ENCODE measurements at places on chromosomes 2 and 18. TPM values are rescaled to one million over a fixed set of nuclear protein-coding genes. Genes with fewer than 3 reads are reported as not detected.

MOCOS gene
- 6.9 TPM for total RNA-seq

TNFAIP6 gene
- total RNA-seq = 4.8 TPM

PKDCC gene
- 155 TPM for total RNA-seq

NXPH2 gene
- not detected for total RNA-seq

SPATA3 gene
- not detected for total RNA-seq

- no peaks in the 10 kb centered on the region for H3K27me3 ChIP-seq
- no peaks in the 10 kb centered on the region for H3K4me1 ChIP-seq
- no peak for DNase-seq
Measured at GRCh38 chr2:100367163-100367562, 44.9 kb upstream of the LONRF2 start.

DNA sequence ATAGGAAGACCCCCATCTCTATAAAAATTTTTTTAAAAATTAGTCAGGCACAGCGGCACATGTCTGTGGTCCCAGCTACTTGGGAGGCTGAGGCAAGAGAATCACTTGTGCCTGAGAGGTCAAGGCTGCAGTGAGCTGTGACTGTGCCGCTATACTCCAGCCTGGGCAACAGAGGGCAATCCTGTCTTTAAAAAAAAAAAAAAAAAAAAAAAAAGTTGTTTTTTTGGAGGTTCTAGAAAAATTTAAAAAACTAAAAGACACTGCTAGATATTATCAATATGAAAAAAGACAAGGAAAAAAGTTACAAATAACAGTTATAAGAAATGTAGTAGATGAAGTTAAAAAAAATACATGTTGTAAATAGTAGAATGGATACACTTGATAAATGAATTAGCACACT, 56.1 kb upstream of the C2orf15 start:
- H3K4me3 ChIP-seq = no peak overlapping the region
- no peak for DNase-seq
- no peak overlapping the region for H3K27ac ChIP-seq

- no peaks in the 10 kb centered on the region for H3K4me1 ChIP-seq
- H3K4me3 ChIP-seq = no peak overlapping the region
- no peaks in the 10 kb centered on the region for H3K36me3 ChIP-seq
- DNase-seq = no peak
Measured at GRCh38 chr2:52386433-52387030, 1354.6 kb upstream of the NRXN1 start.

- peaks cover 2% of the 10 kb centered on the region for H3K36me3 ChIP-seq
- DNase-seq = no peak
- no peaks in the 10 kb centered on the region for H3K4me1 ChIP-seq
- no peaks in the 10 kb centered on the region for H3K27me3 ChIP-seq
- no peak overlapping the region for H3K27ac ChIP-seq
- no peak overlapping the region for H3K4me3 ChIP-seq
Measured at GRCh38 chr2:127310980-127311379, 17.0 kb upstream of the ERCC3 start.

DNA sequence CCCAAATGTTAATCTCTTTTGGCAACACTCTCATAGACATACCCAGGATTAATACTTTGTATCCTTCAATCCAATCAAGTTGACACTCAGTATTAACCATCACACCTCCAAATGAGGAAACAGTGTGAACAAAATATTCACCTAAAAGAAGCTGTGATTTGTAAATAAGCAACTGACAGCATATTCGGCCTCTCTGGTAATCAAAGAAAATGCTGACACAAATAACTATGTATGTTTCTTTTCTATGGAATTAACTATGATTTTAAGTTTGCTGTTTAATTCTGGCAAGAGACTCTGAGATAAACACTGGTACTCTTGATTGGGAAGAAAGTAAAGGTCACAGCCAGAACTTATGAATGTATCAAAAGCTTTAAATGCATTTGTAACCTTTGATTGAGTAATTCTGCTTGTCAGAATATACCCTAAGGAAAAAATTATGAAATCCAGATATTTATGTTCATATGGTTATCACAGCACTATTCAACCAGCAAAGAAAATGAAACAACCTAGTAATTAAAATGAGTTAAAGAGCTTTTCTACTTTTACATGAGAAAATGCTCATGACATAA, 3.6 kb upstream of the GYPC start:
- H3K27me3 ChIP-seq = peaks cover 3% of the 10 kb centered on the region
- H3K4me3 ChIP-seq = no peak overlapping the region

All from tibial nerve (tissue), 4 donors.